ENCODE measurements at places on chromosomes 6 and 20. TPM values are rescaled to one million over a fixed set of nuclear protein-coding genes. Genes with fewer than 3 reads are reported as not detected.

Gene BPIFA2
- not detected for polyA plus RNA-seq

Gene FUT9
- polyA plus RNA-seq = under 0.01 TPM

Gene ID1
- 493 TPM for polyA plus RNA-seq

Gene QKI
- 51.1 TPM for polyA plus RNA-seq

Gene AVP
- not detected for polyA plus RNA-seq

Gene OR2H1
- polyA plus RNA-seq = not detected

Gene ZKSCAN3
- polyA plus RNA-seq = 2.6 TPM

Gene CYP21A2
- polyA plus RNA-seq = 0.03 TPM

Gene BTNL2
- not detected for polyA plus RNA-seq

Gene MYT1
- polyA plus RNA-seq = 0.23 TPM

Gene ZFP57
- polyA plus RNA-seq = not detected
